ENCODE measurements at places on chromosomes 11 and 22.
A peak's percentile ranks its signal among the peaks of the same experiment; 100 is the strongest.

- DNase-seq: no peak
These were observed 154.5 kb downstream of the OR4C45 start for GRCh38 chr11:50187220-50187619.

GRCh38 chr11:20397281-20397680 is 9.8 kb downstream of the PRMT3 start:
- no peak for DNase-seq

DNA sequence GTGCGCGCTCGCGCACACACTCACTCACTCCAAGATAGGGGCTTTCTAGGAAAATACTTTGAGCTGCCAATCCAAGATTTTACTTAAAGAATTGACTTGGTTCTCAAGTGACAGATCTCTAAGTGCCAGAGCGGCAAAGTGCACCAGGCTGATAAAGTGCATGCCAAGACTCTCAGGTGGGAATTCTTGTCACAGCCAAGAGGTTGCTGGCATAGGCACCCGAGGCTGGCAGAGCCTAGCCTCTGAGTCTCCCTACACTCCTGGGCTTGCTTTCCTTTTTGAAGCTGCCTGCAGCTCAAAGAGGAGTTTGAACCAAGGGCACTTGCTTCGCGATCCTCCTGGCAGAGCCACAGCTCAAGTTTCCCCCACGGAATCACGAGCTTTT is 2.5 kb upstream of the ADM start:
- no peak for DNase-seq

GRCh38 chr11:124895471-124895971 is 2.1 kb downstream of the ROBO4 start:
- no peak for DNase-seq

DNA sequence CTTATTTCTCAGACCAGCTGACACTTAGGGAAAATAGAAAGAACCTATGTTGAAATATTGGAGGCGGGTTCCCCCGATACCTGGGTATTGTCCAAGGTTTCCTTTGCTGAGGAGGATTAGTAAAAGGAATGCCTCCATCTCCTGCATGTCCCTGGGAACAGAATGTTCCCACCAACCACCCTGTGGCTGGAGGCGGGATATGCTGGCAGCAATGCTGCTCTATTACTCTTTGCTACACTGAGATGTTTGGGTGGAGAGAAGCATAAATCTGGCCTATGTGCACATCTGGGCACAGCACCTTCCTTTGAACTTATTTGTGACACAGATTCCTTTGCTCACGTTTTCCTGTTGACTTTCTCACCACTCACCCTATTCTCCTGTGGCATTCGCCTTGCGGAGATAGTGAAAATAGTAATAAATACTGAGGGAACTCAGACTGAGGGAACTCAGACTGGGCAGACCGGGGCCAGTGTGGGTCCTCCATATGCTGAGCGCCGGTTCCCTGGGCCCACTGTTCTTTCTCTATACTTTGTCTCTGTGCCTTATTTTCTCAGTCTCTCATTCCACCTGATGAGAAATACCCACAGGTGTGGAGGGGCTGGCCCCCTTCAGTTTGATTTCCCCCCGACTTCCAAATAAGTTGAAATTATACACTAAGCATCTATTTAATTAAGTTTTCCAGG is 32.1 kb downstream of the IGLL1 start:
- no peak for DNase-seq

- no peak for DNase-seq
These were observed 14.6 kb downstream of the ELFN2 start for GRCh38 chr22:37412495-37413250.

DNA sequence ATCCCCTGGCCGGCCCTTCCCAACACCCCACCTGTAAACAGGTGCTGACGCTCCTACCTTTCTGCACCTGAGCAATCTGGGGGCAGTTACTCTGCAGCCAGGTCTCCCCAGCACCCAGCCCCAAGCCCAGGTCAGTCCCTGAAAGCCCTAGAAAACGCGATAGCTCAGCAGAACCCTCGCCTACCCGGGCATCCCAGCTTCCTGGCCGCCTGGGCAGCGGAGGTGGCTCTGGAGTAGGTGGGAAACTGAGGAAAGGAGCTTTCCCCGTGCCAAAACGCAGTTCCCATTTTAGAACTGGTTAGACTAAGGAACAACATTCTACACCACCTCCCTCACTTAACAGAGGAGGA is 445 bp downstream of the SYTL2 start:
- no peak for DNase-seq

DNA sequence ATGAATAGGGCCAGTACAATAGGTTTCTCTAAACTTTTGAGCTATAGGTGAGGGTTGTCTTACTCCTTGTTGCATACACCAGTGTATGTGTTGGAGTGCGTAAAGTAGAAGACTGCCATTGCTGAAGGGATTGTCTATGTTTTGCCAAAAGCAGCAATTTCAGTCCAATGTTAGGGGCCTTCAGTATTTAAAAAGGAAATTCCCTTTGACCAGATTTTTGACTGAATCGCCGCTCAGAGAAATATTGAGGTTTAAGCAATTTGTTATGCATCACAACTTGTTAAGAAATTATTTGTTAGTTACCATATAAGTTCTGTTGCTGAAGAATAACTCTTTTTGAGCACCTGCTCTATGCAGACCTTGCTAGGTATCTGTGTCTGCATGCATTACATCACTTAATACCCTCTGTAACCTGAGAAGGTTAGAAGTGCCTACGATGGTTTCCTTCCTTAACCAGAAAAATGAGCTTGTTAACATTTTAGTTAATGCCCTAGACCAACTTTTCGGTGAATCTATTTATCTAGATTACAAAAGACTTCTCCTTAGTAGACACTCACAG is 33.9 kb downstream of the MMP20 start:
- no peak for DNase-seq

DNA sequence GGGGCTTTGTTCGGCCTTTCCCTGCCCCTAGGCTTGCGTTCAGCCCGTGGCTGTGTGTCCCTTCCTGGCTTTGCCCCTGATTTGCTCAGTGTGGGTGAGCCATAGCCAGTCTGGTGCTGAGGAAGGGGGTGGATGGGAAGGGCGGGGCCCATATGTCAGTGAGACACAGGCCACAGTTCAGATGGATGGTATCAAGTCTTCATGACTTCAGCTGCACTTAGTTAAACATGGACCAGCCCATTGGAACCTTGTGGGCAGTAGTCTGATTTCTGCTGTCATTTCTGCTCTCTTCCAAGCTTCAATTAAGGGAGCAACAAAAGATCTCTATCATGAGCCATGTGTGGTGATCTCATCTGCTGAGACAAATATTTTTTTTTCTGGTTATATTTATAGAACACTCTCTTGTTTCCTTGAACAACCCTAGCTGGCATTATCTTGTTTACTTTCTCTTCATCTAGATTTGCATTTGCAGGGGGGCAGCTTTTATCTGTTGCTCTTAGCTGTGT is 21.6 kb upstream of the PEX26 start:
- DNase-seq: peak; percentile 38

Measured in C1 segment of cervical spinal cord (tissue), 14 donors.